ENCODE measurements at places on chromosomes 16 and 17. TPM values are rescaled to one million over a fixed set of nuclear protein-coding genes. Genes with fewer than 3 reads are reported as not detected.

FBXO39 gene
- total RNA-seq = not detected

CACNG3 gene
- not detected for total RNA-seq

XAF1 gene
- total RNA-seq = 74.4 TPM

CDH11 gene
- total RNA-seq = 139 TPM

KRTAP3-1 gene
- 0.64 TPM for total RNA-seq

CD300A gene
- total RNA-seq = not detected

ASGR2 gene
- not detected for total RNA-seq

CLEC3A gene
- not detected for total RNA-seq

SLC5A11 gene
- total RNA-seq = not detected

CRISPLD2 gene
- total RNA-seq = 22.7 TPM

ZNF48 gene
- 10.6 TPM for total RNA-seq

HOXB9 gene
- 16.3 TPM for total RNA-seq

C16orf89 gene
- total RNA-seq = 0.17 TPM

CHD9NB gene
- 0.20 TPM for total RNA-seq

ADAMTS18 gene
- 0.12 TPM for total RNA-seq

TNFAIP1 gene
- 39.0 TPM for total RNA-seq

PRDM7 gene
- total RNA-seq = not detected

ASPSCR1 gene
- total RNA-seq = 27.4 TPM

HOXB5 gene
- 0.10 TPM for total RNA-seq

STH gene
- not detected for total RNA-seq

WFDC1 gene
- total RNA-seq = 0.52 TPM

GNGT2 gene
- total RNA-seq = 0.49 TPM

TNFSF13 gene
- 3.2 TPM for total RNA-seq

KRTAP1-1 gene
- not detected for total RNA-seq

TERB1 gene
- total RNA-seq = not detected

CACNG5 gene
- not detected for total RNA-seq
